ENCODE measurements at places on chromosomes 1 and 21.

DNA sequence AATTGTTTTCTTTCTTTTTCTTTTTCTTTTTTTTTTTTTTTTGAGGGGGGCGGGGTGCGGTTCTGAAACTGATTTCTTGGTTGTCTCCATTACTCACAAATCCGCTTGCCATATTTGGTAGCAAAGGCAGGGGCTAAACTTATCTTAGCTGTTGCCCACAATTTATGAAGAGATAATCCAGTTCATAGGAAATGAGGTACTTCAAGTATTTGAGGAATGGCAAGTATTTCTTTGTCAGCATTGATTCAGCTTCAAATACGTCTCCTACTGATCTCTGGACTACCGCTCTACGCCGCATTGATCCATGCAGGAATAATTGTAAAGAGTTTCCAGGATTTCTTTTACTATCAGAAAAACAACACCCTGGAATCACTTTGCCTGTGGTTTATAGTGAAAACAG lies 289.2 kb upstream of the DPYD start:
- DNase-seq: peak; percentile 94

GRCh38 chr1:33281554-33282303 lies 25.4 kb downstream of the ZNF362 start:
- no peak for DNase-seq

DNA sequence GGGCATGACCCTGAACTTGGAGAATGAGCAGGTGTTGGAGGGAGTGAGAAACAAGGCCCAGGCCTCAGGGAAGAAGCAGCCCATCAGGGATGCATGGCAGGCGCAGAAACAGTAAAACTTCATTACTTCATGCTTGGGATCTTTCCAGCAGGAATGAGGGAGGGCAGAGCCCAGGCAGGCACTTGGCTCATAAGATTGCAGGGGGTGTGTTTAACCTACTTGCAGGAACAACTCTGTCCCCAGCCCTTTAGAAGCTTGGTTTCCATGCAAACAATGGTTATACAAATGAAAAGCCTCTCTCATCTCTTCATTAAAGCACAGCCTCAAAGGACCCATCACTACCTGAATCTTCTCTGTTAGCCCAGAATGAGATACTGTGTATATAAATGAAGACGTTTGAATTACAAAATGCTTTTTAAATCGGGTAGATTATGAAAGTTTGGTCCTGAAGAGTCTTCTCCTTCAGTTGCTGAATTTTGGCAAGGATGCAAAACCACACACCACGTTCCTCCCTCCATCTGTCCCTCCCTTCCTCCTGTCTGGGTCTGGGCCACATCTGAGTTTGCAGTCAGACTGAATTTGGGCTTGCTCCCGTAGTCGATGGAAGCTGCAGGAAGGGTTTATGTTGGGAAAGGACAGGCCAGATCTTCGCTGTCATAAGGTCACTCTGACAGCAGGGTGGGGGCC lies 154.4 kb upstream of the KLHDC7A start:
- no peak for DNase-seq

DNA sequence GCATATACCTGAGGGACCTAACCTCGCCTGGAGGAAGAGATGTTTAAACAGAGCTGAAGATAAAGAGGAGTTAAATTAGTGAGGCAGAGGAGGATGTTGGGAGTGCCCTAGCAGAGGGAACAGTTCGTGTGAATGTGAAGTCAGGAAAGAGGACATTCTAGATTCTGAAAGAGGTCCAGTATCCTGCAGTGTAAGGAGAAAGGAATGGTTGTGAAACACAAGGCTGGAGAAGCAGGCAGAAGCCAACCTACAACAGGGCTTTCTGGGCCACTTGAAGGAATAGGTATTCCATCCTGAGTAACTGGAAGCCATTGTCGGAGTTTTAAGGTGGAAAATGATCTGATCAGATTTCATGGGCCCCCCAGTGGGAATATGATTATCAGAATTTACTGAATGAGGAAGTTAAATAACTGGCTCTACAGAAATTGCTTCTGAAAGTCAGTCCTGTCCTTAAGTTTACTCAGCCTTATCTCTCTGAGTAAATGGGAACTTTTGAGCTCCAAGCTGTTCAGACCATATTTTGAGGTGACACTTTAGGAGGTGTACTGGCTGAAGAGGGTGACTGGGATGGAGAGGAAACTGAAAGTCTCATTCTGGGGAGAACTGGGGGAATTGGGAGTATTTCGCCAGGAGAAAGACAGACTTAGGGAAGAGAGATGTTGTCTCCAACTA lies 24.4 kb upstream of the FAAH start:
- no peak for DNase-seq

DNA sequence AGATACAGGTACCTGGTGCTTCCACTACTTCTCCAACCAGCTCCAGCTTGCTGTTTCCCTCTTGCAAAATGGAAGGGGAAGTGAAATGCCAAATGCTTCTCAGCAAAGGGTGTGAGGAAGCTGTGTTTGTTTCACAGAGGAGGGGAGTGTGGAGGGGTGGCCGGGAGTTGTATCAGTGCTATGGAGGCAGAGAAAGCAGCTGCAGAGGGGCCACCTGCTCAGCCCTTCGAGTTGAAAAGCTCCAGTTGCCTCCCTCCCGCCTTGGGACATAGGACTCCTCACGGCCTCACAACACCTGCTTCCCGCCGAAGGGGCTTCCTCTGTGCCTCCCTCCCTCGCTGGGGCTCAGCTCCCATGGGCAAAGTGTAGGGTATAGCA lies 12.1 kb upstream of the LINGO4 start:
- DNase-seq: no peak

All from HS-27A (cell line).